ENCODE measurements at places on chromosomes 13 and 19.

DNA sequence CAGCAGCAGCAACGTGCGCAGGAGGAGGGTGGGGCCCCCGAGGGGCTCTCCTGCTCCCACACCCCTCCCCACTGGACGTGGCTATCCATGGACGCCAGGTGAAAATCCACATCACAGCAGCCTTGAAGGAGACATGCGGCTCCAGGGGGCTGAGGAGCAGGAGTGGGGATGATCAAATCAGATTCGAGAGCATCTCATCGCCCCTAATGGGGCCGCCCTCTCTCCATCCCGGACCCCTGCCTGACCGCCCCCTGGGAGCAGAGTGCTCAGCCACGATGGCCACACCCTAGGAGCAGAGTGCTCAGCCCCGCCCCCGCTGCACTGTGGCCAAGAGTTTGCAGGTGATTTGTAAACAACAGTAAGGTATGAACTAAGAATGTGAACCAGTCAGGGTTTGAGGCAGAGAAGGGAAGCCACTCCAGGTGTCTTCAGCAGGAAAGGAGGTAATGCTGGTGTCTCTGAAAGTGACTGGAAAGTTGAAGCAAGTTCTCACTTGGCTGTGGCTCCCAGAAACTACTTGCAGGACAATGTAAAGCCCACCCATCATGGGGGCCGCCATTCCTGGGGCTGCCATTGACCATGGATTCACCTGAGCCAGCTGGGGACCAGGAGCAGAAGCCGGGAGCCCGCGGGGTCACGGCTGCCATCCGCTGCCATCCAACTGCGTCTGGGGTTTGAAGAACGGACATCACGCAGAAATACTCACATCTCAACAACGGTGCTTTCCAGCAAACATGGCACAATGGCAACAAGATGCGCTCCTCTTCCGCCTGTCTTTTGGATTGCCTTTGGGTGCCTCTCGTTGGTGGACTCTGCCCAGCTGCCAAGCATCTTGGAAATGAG, 71.8 kb downstream of the SPACA7 start:
- no peaks in the 10 kb centered on the region for H3K36me3 ChIP-seq
- H3K27me3 ChIP-seq: peaks cover 8% of the 10 kb centered on the region
- no peaks in the 10 kb centered on the region for H3K4me1 ChIP-seq
- DNase-seq: no peak
- H3K27ac ChIP-seq: no peak overlapping the region

DNA sequence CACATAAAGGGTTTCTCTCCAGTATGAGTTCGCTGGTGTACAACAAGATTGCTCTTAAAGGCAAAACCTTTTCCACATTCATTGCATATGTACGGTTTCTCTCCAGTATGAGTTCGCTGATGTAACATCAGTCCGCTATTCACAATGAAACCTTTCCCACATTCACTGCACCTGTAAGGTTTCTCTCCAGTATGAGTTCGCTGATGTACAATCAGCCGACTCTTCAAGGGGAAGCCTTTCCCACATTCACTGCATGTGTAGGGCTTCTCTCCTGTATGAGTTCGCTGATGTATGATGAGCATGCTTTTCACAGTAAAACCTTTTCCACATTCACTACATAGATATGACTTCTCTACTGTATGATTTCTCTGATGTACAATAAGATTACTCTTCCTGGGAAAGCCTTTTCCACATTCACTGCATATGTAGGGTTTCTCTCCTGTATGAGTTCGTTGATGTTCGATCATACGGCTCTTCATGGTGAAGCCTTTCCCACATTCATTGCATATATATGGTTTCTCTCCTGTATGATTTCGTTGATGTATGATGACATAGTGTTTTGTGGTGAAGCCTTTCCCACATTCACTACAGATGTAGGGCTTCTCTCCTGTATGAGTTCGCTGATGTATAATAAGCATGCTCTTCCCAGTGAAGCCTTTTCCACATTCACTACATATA, 6.0 kb upstream of the ZNF614 start:
- H3K4me3 ChIP-seq: no peak overlapping the region
- no peaks in the 10 kb centered on the region for H3K27me3 ChIP-seq
- H3K27ac ChIP-seq: no peak overlapping the region
- DNase-seq: no peak
- H3K4me1 ChIP-seq: no peaks in the 10 kb centered on the region

- no peak for DNase-seq
- no peak overlapping the region for H3K4me3 ChIP-seq
- H3K4me1 ChIP-seq: no peaks in the 10 kb centered on the region
- no peak overlapping the region for H3K27ac ChIP-seq
Measured at GRCh38 chr19:22030680-22031079, 19.9 kb upstream of the ZNF208 start.

GRCh38 chr13:29594303-29594709, 1.2 kb downstream of the SLC7A1 start:
- H3K36me3 ChIP-seq: peaks cover 7% of the 10 kb centered on the region
- peaks cover 47% of the 10 kb centered on the region for H3K4me1 ChIP-seq
- H3K27ac ChIP-seq: peak overlapping the region; percentile 93
- H3K4me3 ChIP-seq: peak overlapping the region; percentile 92
- peak; percentile 56 for DNase-seq
- H3K27me3 ChIP-seq: no peaks in the 10 kb centered on the region

DNA sequence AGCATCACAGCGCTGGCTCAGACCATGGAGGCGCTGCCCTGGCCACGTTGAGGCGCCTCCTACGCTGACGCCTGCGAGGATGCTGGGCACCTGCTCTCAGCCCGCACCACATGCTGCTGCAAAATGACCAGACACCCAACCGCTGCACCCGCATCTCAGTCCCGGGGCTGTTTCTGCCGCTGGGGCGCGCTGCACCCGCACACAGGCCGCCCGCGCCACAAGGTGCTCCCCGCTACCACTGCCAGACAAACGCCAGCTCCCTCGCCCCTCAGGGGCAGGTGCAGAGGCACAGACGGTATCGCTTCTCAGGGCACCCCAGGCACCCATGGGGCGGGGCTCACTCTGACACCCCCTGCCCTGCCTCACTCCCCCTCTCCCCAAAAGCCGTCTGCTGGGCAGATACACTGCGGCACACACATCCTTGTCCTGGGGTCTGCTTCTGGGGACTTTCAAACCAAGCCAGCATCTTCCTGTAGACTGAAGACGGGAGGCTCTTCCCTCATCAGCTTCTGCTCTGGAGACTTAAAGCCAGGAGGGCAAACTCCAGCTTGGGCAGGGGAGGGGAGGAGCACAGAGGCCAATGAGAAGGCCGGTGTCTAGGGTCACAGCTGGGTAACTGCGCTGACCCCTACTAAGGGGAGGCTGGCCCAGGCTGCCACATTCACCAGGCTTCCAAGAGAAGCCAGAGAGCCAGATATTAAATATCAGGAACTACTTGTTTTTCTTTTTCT, 16.3 kb downstream of the CHERP start:
- H3K27me3 ChIP-seq: no peaks in the 10 kb centered on the region
- H3K4me3 ChIP-seq: no peak overlapping the region
- DNase-seq: no peak

- H3K4me1 ChIP-seq: no peaks in the 10 kb centered on the region
- H3K27me3 ChIP-seq: peaks cover 15% of the 10 kb centered on the region
- no peaks in the 10 kb centered on the region for H3K36me3 ChIP-seq
- peak; percentile 17 for DNase-seq
Measured at GRCh38 chr19:41646589-41647204, 19.8 kb upstream of the CEACAM4 start.

DNA sequence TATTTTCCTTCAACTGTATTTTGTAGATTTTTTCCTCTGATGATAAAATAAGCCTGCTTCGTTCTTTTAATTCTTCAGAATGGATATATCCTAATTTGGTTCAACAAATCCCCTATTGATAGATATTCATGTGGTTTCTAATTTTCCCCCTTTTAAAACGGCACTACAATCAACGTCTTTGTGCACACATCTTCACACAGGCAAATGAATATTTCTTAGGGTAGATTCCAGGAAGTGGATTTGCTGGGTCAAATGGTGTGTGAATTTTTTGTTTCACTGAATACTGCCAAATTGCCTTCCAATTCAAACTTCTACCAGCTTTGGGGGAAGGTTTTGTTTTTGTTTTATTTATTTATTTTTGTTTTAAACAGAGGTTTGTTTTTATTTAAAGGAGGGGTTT, 287.2 kb downstream of the FOXO1 start:
- H3K27me3 ChIP-seq: no peaks in the 10 kb centered on the region
- H3K4me3 ChIP-seq: no peak overlapping the region
- H3K36me3 ChIP-seq: no peaks in the 10 kb centered on the region

DNA sequence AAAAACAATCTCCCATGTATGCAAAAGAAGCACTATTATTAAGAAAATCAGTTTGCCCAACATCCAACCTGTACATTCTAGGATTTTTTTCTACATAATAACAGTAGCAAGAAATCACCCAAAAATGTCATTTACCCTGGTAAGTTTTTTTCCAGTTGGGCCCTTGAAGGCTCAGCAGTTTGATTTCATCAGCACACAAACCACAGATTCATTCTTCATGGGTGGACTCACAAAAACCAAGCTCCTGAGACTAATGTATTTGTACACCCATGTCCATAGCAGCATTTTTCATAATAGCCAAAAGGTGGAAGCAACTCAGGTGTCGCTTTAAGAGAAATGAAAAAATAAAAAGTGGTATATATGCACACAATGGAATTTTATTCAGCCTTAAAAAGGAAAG, 210.1 kb downstream of the TBC1D4 start:
- H3K36me3 ChIP-seq: peaks cover 2% of the 10 kb centered on the region
- H3K27me3 ChIP-seq: no peaks in the 10 kb centered on the region
- no peak for DNase-seq
- H3K4me1 ChIP-seq: no peaks in the 10 kb centered on the region
- no peak overlapping the region for H3K27ac ChIP-seq

DNA sequence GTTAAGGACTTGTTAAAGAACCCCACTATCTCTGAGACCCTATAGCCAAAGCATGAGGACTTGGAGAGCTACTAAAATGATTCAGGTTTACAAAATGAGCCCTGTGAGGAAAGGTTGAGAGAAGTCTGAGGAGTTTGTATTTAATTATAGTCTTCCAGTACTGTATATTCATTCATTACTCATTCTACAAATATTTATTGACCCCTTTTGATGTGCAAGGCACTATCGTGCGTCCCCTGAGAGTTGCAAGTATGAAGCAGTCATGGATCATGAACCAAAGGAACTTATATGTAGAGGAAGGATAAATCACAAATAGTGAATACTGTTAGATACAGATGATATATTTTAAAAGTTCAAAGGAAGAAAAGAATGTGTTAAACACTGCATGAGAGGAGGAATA, 84.4 kb downstream of the DNAJC15 start:
- H3K4me1 ChIP-seq: peaks cover 3% of the 10 kb centered on the region
- H3K36me3 ChIP-seq: peaks cover 6% of the 10 kb centered on the region

DNA sequence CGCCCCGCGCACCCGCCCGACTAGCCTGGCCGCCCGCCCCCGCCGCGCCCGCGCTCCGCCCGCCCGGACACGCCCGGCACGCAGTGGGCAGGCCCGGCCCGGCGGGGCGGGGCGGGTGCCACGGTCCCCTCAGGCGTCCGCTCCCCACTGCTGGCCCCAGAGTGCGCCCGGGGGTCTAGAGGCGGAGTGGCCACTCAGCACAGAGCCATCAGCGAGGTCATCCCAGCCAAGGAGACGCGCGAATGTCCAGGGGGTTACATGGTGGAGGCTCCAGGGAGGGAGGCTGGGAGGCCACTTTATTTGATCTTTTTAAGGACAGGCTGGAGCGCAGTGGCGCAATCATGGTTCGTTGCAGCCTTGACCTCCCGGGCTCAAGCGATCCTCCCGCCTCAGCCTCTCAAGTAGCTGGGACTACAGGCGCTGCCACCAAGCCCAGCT, 236 bp upstream of the TINCR start:
- H3K27ac ChIP-seq: no peak overlapping the region
- no peaks in the 10 kb centered on the region for H3K4me1 ChIP-seq
- H3K4me3 ChIP-seq: no peak overlapping the region
- DNase-seq: no peak
- H3K36me3 ChIP-seq: no peaks in the 10 kb centered on the region
- peaks cover 4% of the 10 kb centered on the region for H3K27me3 ChIP-seq

DNA sequence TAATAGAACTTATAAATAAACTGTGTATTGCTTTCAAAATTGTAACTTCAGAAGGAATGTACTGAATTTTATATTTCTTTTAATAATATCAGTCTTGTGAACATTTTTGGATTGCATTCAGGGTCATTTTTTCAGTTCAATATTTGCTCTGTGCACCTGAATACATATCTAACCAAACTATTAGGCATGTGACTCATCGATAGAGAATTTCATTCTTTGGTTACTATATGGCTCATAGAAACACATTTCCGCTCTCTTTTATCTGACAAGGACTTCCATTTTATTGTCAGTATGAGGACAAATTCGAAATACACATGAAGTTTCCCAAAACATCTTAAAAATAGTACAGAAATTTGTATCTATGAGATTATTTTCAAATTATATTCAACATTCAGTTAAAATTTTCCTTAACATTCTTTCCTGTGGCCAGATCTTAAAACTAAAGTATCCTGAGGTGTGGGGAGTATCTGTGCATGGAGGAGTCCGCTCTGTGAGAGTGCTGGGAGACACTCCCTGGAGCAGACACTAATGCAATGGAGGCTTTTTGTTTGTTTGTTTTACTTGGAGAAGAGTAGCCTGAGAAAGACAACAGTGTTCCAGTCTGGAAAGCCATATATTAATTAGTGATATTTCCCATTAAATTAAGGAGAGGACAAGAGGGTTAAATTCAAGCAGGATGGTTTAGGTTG, 483.6 kb downstream of the PCDH20 start:
- no peak for DNase-seq
- H3K27ac ChIP-seq: no peak overlapping the region
- H3K4me3 ChIP-seq: no peak overlapping the region
- H3K4me1 ChIP-seq: no peaks in the 10 kb centered on the region
- no peaks in the 10 kb centered on the region for H3K36me3 ChIP-seq

- peak; percentile 69 for DNase-seq
- peaks cover 25% of the 10 kb centered on the region for H3K4me1 ChIP-seq
- H3K27ac ChIP-seq: peak overlapping the region; percentile 98
- H3K36me3 ChIP-seq: peaks cover 9% of the 10 kb centered on the region
Measured at GRCh38 chr19:53865918-53866864, 1.5 kb upstream of the MYADM start.

- H3K4me1 ChIP-seq: no peaks in the 10 kb centered on the region
- H3K27ac ChIP-seq: no peak overlapping the region
- no peaks in the 10 kb centered on the region for H3K27me3 ChIP-seq
- H3K4me3 ChIP-seq: no peak overlapping the region
- H3K36me3 ChIP-seq: peaks cover 16% of the 10 kb centered on the region
- no peak for DNase-seq
Measured at GRCh38 chr13:49271264-49271663, 23.5 kb downstream of the CDADC1 start.
